ENCODE measurements at places on chromosomes 3 and 15.

GRCh38 chr3:110811050-110811449, 260.6 kb upstream of the NECTIN3 start:
- no peak for DNase-seq

- DNase-seq, result no peak
Measured at GRCh38 chr3:24417730-24418129, 76.9 kb downstream of the THRB start.

GRCh38 chr3:143771939-143772338, 76.3 kb downstream of the SLC9A9 start:
- DNase-seq, result no peak

GRCh38 chr3:99874237-99875002, 56.8 kb downstream of the CMSS1 start:
- DNase-seq, result no peak

DNA sequence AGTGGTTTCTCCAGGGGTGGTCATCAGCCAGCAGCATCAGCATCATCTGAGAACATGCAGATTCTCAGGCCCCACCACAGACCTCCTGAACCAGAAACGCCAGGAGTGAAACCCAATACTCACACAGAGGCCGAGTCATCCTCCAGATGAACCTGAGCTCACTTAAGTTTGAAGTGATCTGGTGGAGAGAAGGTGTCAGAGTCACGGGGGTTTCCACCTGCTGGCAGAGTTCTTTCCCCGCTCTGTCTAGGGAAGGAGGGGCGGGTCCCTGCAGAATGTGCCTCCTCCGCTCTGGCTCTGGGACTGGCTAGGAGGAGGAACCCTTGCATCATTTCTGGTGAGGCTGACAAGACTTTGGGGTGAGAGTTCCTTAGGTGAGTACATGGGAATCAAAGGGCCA, 13.3 kb upstream of the KIF23 start:
- no peak for DNase-seq

DNA sequence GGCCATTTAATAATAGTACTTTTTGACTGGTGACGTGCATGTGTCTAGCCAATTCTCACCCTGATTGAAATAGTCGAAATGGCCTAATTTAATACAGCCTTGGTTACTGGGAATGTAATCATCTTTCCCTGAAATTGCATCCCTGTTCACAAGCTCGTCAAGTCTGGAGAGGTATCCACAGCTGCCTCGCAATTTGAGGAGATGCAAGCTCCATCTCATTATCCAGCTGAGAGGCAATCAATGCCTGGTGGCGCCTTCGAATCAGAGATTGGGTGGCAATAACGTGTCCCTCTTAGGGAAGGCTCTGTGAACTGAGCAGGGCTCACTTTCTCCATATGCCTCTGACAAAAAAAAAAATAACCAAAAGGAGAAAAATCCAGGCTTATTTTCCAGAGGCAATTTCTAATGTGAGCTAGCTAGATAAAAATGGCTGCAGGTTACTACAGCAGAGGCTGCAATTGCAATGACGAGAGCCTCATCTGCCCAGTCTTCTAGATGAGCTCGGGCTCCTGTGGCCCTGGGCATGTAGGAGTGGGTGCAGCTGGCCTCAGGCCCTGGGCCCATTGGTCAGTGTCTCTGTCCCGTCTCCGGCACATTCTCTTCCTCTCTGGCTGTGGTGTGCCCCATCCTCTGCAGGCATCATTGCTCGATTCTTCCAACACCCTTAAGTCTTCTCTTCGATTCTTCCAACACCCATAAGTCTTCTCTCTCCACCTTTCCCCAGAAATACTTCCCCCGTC, 487.5 kb downstream of the GABRG3 start:
- no peak for DNase-seq

DNA sequence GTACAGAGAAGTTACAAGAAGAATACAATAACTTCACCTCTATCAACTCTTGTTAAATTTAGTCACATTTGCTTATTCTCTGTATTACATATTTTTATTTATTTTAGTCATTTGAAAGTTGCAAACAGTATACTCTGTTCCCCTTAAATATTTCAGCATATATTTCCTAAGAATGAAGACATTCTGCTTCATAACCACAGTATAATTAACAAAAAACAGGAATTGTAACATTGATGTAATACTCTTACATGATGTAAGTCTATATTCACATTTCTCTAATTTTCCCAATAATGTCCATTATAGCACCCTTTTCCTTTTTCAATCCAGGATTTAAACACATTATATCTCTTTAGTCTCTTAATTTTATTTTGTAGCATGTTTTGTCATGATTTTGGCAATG, 112.0 kb downstream of the AKAP13 start:
- no peak for DNase-seq

- DNase-seq, result no peak
Measured at GRCh38 chr3:14507305-14507741, 32.8 kb downstream of the GRIP2 start.

GRCh38 chr3:101243285-101244211, 76.8 kb downstream of the IMPG2 start:
- DNase-seq, result no peak

DNA sequence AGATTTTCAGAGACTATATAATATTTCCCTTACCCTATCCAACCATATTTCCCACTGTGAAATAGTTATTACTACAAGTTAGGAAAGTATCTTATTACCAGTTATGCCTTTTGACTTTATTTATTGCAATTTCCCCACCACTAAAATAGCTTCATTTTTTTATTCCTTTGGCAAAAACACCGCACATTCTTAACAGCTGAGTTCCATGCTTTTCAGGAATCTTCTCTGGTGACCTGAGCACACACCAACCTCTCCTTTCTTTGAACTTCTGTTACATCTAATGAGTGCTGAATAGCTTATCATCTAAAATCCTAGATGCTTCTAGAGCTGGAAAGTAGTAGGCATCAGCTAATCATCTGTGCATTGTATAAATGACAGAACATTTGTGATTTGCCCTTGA, 99.1 kb downstream of the UBE2E2 start:
- DNase-seq, result no peak

GRCh38 chr3:37967260-37967881, 23.2 kb upstream of the VILL start:
- peak; percentile 68 for DNase-seq

- DNase-seq, result no peak
Measured at GRCh38 chr3:155321418-155321817, 27.9 kb upstream of the STRIT1 start.

DNA sequence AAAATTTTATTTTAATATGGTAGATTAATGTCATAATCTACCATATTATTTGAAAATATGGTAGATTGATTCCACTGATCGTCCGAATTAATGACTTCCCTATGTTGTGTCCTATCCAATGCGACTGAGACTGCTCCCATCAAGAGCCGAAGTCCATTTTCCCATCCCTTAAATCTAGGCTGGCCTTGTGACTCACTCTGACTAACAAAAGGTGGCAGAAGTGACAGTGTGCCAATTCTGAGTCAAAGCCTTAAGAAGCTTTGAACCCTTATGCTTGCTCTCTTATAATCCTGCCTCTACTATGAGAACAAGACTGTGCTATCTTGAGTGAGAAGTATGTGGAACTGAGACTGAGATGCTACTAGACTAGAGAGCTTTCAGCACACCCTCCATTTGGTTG, 387.2 kb downstream of the ROBO1 start:
- DNase-seq, result no peak

DNA sequence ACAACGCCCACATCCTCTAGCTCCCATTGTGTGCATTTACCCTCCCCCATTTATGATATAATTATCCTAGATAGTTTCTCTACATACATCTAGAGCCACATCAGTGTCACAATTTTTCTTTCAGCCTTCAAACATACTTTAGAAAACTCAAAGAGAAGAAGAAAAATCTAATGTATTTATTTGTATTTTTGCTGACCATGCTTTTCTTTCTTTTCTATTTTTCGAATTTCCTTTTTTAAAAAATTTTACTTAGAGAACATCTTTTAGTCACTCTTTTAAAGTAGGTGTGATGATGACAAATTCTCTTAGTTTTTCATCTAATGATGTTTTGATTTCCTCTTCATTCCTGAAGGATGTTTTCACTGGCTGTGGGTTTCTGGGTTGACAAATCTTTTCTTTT, 117.0 kb upstream of the CHL1 start:
- DNase-seq, result no peak

DNA sequence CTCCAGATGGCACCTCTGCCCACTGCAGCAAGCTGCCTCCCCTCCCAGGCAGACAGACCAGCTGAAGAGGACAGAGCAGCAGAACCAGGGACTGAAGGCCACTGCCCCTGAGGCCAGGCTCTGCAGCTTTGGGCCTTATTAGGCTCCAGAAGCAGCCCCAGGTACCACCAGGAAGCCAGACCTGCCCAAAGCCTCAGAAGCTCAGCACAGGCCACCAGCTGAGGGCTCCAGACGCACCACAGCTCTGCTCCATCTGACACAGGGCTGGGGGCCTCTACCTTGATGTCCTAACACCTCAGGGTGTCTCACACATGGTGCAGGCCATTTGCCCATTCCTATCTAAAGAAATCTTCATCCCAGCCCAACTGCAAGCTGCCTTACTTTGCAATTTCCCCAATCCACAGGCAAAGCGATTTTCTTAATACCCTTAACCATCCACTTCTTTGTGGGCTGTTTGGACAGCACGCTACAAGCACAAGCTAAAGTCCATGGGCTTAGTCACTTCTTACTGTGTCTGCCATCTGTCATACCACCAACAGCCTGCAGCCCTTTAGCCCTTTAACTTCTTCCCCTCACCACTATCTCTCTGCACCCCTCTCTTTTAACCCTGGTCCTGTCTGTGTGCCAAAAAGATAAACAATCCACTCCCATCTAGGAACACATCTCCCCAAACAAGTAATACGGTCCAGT, 112.1 kb downstream of the IQSEC1 start:
- DNase-seq, result no peak

DNA sequence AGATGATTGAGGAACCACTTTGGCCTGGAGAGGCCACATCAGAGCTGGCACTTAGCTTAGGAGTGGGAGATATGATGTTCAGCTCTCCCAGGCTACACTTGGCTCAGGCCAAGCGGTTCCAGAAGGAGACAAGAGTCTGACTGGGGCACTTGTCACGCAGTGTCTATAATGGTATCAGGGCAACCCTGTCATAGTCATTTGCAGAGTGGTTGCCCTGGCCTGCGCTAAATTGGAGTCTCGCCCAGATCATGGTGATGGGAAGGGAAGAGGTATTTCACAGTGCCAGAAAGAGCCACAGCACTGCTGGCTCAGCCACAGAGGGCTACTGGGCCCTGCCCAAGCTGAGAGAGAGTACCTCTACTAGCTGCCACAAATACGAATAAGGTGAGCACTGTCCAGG, 186.9 kb upstream of the CRBN start:
- DNase-seq, result peak; percentile 58

DNA sequence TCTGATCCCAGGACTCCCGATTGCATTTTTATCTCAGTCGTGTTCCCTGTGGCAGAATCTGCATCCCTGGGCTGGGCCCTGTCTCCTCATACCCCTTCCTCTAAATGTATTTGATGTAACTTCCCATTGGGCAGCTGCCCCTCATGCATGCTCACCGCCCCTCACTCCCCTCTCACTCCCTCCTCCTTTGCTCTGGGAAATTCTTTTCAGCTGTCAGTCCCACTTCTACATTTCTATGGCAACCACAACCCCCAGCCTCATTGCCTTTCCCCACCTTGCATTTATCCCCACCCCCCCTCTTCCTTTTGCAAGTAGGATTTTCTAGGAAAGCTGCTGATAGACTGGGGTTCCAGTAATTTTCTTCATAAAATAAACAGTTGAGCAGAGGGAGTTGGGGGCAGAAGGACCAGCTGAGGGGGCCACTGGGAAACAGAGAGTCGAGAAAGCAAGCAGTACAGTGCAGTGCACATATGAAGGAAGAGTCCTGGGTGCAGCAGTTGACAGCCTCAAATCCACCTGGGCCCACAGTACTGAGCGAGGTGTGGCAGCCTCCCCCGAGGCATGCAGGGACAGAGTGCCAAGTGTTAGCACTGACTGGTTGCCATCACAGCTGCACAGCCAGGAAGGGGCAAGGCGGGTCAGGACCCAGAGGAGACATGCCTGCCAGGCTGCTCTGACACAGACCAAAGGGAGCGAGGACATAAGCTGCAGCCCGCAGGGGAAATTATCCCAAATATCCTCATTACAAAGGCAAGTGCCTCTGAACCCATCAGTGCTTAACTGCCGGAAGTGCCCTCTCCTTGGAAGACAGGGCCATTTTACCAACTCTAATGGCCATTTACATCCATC, 476.3 kb downstream of the EPHB1 start:
- DNase-seq, result no peak

- no peak for DNase-seq
Measured at GRCh38 chr15:34794590-34795206, 651 bp downstream of the ACTC1 start.

DNA sequence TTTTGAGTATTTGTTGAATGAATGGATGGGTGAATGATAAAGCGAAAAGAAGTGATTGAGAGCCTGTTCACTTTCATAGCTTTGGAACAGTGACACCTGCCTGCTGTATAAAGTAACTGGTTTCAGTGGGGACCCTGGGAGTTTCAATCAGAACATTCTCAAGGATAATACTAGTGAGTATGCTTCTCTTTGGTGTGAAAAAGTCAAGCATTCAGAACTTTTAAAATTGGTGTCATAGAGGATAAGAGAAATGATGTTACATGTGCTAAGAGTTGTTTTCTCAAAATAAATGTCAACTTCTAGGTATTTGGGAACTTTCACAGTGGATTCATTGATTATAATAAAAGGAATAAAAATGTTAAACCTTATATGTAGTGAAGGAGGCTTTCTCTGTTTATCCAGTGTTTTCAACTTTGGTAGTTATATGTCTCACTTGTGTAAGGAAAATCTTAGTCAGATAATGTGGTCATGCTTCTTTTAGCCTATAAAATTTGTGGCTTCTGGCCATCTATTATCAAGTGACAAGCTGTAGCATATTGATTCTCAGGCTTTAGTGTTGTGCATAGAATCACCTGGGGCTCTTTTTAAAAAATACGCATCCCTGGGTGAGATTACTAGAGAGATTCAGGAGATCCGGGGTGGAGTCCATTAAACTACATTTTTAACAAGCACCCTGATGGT, 11.9 kb downstream of the LRCH3 start:
- DNase-seq, result no peak

DNA sequence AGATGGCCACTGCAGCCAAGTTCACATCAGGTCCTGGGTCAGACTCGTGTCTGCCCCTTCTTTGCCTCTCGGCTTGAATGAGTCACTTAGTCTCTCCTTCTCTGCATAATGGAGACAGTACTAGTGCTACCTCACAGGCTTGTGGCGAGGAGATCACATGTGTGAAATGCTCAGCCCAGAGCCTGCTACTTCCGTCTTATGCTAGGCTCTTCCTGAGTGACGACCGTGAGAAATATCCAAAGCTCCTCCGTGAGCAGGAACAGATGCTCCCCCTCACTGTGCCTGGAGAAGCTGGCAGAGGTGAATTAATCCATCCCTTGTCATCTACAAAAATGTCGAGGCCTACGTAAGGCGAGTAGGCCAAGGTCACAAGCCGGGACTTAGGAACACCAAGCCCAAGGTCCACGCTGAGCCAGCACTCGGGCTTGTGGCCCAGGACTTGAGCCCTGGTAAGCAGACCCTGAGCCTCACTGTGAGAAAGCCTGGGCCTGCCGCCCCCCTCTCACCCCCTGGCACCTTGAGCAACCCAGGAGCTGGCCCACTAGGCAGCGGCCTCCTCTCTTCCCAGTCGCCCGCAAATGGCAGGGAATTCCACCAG, 17.9 kb downstream of the PAK6 start:
- no peak for DNase-seq

- no peak for DNase-seq
Measured at GRCh38 chr3:157404381-157404780, 32.3 kb upstream of the PTX3 start.

GRCh38 chr15:53591041-53591440, 168.4 kb downstream of the WDR72 start:
- no peak for DNase-seq

- DNase-seq, result no peak
Measured at GRCh38 chr3:61237858-61238257, 13.4 kb downstream of the FHIT start.

Data from left hindlimb (tissue), 1 donor.